HFFc6 (cell line): ENCODE measurements at places on chromosomes 7 and 10. TPM values are rescaled to one million over a fixed set of nuclear protein-coding genes. Genes with fewer than 3 reads are reported as not detected.

- no peak overlapping the region for H3K4me3 ChIP-seq
- DNase-seq = no peak
- H3K27ac ChIP-seq = no peak overlapping the region
- peaks cover 18% of the 10 kb centered on the region for H3K4me1 ChIP-seq
- H3K36me3 ChIP-seq = peaks cover 57% of the 10 kb centered on the region
- no peaks in the 10 kb centered on the region; the same call in none of the 2 replicates for H3K27me3 ChIP-seq
These were observed 124.1 kb downstream of the SMURF1 start for GRCh38 chr7:99019523-99020412.

GRCh38 chr10:33136781-33137180 lies 178.8 kb upstream of the ITGB1 start:
- H3K4me3 ChIP-seq = no peak overlapping the region
- H3K27ac ChIP-seq = peak overlapping the region; percentile 73
- DNase-seq = peak; percentile 59
- H3K36me3 ChIP-seq = no peaks in the 10 kb centered on the region

SPDYE9 gene
- not detected in 2 replicates for total RNA-seq

HTR5A gene
- total RNA-seq = not detected in 3 replicates

GRCh38 chr7:10181996-10182395 lies 791.7 kb upstream of the PHF14 start:
- H3K4me3 ChIP-seq = no peak overlapping the region
- H3K27ac ChIP-seq = no peak overlapping the region
- DNase-seq = no peak

DNA sequence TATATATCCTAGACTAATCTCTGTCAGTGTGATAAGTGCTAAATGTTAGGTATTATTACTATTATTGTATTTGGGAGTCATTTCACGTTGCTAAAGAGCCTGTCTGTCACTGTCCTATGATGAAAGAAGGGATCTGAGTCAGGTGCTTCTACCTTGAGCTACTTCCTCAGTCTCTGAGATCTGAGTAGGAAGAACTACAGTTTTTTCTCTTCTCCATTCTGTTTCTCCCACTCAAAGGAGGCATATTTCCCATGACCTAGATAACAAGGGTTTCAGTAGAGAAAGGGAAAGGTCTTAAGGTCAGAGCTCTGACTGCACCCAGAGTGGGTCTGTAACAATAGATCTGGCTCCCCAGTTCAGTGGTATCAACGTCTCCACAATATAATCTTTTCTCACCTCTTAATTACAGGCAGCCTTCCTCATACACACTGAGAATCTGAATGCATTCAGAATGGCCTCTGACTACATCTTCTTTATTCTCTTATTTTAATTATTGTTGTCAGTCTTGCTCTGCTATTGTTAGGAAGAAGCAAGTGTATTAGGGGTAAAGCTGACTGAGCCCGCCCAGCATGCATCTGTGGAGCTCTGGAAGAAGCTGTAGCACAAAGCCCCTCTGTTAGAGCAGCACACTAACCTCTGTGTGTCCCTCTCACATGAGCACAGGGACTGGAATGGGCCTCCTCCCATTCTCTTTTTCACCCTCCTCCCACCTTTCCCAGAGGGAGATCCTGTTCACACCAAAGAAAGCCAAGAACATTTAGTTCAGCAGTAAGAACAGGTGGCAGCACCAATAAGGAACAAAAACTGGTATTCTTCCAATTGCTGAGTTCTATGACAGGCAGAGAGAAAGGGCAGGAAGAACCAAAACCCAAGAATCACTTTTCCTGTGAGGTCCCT lies 38.1 kb downstream of the USP54 start:
- H3K4me3 ChIP-seq = no peak overlapping the region
- H3K4me1 ChIP-seq = no peaks in the 10 kb centered on the region
- H3K27ac ChIP-seq = no peak overlapping the region
- DNase-seq = no peak
- peaks cover 2% of the 10 kb centered on the region; the same call in 1 of the 2 replicates for H3K36me3 ChIP-seq

STN1 gene
- total RNA-seq = 13.8 to 15.0 TPM (median 14.8 TPM) in 3 replicates

SMURF1 gene
- 17.8 and 23.4 TPM in 2 replicates for total RNA-seq
